ENCODE measurements at places on chromosomes 12 and 14.

DNA sequence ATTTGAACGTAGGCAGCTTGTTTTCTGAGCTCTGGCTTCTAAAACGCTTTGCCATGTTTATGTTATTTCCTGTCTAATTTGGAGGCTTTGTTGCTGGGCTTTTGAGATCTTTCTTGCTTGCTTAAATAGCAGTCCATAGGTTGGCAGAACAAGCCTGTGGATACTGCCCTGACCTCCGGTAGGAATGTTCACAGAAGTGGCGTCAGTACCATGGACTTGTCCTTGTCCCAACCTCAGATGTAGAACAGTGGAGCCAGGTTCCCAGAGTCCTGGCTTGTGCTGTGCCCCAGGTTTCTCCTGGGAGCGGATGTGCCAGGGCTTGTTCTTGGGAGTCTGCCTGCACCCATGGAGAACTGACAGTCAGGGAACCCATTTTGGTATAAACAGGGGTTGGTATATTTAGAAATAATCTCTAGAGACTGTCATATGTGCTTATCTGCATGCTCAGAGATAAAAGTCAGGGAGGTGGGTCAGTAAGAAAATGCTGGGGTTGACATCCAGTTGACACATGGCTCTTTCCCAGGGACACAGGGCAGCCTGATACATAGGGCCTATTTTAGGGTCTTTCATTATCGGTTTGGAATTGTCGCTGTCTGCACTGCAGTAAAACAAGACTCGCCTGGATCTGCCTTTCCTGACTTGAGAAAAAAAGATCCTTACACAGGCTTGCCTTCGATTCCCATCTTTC, 22.9 kb downstream of the CACNA1C start:
- DNase-seq = no peak

DNA sequence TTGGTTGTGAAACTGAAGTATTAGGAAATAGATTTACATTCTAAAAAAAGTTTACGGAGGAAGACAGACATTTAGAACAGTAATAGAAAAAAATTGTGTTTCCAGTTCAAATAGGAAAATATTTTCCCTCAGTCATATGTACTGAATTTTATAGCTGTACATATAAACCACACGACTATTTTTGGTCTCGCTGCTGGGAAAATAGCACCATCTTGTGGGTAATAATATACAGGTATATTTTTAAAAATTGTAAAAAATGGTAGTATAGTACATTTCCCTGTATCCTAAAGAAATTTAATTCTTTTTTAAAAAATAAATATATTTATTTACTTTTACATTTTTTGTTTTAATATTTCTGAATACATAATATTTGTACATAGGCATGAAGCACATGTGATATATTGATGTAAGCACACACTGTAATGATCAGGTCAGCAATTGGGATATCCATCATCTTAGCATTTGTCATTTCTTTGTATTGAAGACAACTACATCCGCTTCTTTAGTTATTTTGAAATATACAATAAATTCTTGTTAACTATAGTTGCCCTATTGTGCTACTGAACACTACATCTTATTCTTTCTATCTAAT, 168.6 kb downstream of the ALX1 start:
- DNase-seq = no peak

GRCh38 chr12:96398424-96399119, 1.7 kb downstream of the CDK17 start:
- DNase-seq = no peak

DNA sequence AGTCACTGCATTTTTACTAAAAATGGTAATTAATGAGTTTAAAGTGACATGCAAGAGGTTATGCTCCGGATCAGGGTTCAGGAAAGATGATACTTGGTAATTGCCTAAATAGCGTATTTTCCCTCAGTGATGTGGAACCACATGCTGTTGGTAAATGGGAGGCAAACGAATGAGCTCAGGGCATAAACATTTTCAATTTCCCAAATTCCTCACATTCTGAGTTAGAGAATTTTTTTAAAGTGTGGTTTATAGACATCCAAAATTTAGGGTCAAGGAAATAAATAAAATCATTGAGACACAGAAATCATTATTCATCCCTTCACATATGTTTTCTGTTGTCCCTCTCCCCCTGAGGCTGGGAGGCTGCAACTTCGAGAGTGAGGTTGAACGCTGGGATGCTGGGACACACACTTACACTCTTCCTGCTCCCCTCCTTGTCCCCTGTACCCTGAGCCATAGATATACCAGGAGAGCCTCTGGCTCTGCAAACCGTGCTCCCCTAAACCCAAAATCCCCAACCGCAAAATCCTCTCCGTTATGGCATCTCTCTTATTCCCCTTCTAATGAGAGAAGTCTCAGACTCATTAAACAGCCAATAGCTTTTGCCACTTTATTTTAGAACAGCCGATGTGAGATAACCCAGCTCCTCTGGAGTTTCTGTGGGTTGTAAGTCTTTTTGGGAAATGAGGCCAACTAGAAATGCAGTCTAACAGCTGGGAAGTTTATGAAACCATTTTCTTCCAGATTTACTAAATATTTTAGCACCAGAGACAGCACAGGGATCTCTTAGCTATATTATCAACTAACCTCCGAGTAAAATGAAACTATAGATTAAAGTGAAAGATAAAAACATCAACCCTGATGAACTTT, 21.4 kb upstream of the ADGRD1 start:
- DNase-seq = no peak

GRCh38 chr12:70698345-70698744, 61.1 kb upstream of the PTPRB start:
- DNase-seq = no peak

- no peak for DNase-seq
Measured at GRCh38 chr12:53414756-53415417, 8.8 kb upstream of the AMHR2 start.

GRCh38 chr14:106044949-106045596, 518.7 kb downstream of the TMEM121 start:
- no peak for DNase-seq

DNA sequence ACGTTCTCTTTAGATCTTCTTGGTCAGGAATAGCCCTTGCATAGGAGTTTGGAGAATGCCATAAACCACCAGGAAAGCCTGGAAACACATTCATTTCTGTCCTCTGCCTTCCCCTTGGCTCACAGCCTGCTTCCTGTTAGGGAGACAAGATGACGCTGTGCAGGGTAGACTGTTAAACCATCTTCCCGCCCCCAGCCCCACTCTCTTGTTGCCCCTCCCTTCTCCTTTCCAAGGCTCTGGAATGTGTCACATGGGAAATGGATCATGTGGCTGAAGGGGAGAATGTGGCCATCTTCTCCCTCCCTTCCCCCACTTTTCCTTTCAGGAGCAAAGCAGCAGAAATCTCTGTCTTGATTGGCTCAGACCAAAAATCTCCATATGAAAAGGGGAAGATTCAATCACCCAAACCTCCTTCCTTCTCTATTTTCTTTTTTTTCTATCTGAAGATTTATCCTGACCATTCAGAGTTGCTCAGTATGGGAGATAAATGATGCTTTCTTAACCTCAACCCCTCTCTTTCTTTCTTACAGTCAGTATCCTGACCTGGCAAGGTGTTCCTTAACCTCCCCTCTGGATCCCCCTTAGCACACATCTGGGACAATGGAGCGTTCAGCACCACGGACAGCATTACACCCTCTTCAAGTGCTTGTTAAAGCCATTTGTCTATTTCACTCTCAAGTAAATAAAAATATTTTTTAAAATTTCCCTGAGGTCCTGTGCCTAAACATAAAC, 11.4 kb downstream of the GPR19 start:
- DNase-seq = no peak

- DNase-seq = no peak
Measured at GRCh38 chr14:69132513-69133181, 20.3 kb downstream of the DCAF5 start.

- no peak for DNase-seq
Measured at GRCh38 chr12:75848961-75849360, 182.6 kb downstream of the PHLDA1 start.

GRCh38 chr14:94728950-94729349, 41.0 kb downstream of the GSC start:
- no peak for DNase-seq

GRCh38 chr14:70640938-70641547, 673 bp upstream of the TTC9 start:
- no peak for DNase-seq

- no peak for DNase-seq
Measured at GRCh38 chr14:81435391-81436295, 35.5 kb upstream of the STON2 start.
